ENCODE measurements at places on chromosomes 2 and 18.

DNA sequence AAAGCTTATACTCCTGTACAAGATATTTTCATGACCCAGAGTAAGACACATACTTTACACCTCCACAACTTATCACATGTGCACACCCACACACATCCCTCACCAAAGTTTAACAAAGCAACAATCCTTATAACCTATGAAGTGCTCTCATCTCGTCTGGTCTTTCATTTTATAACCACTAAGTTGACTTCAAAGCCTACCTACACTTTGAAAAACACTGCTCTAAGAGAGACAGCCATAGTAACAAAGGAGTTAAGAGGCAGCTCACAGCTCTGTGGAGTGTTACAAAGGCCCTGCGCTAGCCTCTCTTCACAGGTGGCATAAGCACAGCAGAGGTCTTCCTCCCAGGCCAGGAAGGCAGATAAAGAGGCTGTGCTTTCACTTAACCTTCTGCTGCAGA lies 69.7 kb upstream of the TMEM200C start:
- DNase-seq: no peak

GRCh38 chr2:212427638-212428037 lies 111.0 kb downstream of the ERBB4 start:
- no peak for DNase-seq

- no peak for DNase-seq
Measured at GRCh38 chr2:85675427-85675826, 7.4 kb upstream of the SFTPB start.

DNA sequence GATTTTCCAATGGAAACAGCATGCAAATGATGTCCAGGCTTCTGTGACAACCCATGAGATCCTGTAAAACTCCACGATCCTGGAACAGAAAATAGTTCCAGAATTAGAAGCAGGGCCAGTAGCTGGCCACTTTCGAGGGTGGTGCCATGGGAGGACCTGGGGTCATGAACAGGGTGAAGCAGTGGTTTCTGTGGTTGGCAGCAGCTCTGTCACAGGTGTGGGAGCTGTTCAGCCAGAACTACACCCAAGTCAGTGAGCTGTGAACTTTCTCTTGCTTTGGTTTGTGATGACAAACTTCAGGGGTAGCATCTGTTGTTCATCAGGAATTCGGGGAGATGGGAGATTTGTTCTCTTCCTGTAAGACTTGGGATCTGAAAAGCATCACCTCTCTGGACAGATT lies 314.4 kb upstream of the NT5C1B start:
- no peak for DNase-seq

- DNase-seq: no peak
Measured at GRCh38 chr18:4847056-4847455, 350.0 kb downstream of the AKAIN1 start.

DNA sequence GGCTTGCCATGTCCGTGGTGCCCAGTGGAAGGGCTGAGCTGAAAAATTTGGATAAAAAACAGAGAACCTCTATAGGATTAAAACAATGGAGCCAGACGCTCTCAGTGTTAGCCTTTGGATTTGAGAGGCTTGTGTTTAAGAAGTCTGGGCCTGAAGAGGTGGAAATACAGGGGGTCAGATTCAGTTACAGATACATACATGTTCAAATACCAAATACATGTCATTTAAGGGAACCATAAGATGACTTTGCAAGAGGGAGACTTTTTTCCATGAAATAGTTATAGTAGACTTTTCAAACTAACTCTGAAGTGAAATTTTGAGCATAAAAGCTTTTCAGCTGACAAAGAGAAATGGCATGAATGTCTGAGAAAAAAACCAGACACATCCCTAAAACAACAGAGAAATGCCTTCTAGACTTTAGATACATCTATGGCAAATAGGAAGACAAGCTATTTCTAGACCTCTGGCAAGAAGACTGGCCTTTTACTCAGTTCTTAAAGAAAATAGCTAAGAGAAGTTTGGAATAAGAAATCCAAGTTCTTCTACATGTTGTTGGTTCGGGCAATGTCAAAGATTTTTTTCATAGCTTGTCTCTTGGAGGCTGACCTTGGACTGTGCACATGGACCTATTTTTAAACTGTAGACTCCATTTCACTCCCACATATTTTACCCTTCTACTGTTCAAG lies 112.9 kb downstream of the LTBP1 start:
- no peak for DNase-seq

DNA sequence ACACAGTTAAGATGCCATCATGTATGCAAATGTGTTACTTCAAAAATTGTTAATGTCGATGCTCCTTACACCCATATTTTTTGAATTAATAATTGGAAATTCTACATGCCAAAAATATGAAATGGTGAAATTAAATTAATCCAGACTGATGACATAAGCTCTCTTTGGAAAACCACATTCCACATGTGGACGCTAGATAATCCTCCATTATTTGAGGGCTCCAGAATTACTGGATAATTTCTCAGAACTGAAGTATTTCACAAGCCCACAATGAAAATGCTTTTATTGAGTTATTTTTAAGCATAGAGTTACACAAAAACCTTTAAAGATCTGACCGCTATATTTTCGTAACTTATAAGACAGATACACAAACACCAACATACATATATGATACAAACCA lies 47.8 kb downstream of the FARSB start:
- DNase-seq: no peak

DNA sequence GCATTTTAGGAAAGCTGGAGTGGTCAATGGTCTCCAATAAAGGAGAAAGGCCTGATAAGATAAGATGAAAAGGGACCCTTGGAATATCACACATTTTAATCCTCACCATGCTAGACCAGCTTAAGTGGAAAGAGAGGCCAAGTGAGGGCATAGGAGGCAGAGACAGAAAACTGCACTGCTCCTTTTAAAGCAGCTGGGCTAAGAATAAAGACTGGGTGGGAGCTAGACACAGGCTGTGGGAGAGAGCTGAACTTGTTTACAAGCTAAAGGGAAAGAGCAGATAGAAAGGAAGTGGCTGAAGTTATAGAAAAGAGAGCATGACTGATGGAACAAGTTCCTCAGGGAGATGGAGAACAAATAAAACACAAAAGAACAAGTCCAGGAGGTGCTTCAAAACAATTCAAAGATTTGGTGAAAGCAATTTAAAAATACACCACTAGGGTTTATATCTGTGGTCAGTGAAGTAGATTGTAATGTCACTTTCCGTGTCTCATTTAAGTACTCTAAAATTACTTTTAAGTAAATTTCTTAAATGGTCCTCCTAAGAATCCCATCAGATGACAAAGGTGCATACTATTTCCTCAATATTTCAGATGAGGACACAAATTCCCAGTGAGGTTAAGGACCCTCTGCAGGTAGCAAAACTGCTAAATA lies 7.5 kb downstream of the COL5A2 start:
- DNase-seq: no peak

DNA sequence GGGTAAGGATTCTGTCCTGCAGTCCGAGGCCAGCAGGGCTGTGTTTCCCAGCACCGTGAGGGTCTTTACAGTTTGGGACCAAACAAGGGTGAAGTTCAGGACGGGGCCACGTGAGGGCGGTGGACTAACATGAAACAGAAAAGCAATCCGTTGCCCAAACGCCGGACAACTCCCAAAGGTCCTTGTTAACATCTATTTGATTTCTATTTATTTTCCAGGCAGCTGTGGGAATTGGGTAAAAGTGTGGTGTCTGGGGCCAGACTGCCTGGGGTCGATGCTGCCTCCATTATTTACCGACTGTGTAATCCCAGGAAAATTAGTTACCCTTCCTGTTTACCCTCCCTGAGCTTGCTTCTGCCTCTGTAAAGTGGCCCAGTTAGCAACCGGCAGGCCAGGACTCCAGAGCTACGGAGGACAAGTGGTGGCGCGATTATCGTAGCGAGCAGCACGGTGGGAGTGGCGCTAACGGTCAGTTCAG lies 66.3 kb upstream of the TCF7L1 start:
- peak; percentile 38 for DNase-seq

- no peak for DNase-seq
Measured at GRCh38 chr2:222295368-222296062, 3.3 kb downstream of the PAX3 start.

Measured in NCI-H187 (cell line).